ENCODE measurements at places on chromosomes 7 and 10.

- H3K27ac ChIP-seq = no peak overlapping the region
- no peaks in the 10 kb centered on the region for H3K27me3 ChIP-seq
- no peaks in the 10 kb centered on the region for H3K36me3 ChIP-seq
- H3K4me3 ChIP-seq = no peak overlapping the region
- no peaks in the 10 kb centered on the region for H3K4me1 ChIP-seq
These were observed 3.1 kb upstream of the MRC1 start for GRCh38 chr10:17805921-17806577.

GRCh38 chr10:43922335-43923280 is 273.9 kb upstream of the ZNF32 start:
- H3K4me3 ChIP-seq = no peak overlapping the region
- no peak for DNase-seq
- H3K4me1 ChIP-seq = no peaks in the 10 kb centered on the region
- H3K27me3 ChIP-seq = no peaks in the 10 kb centered on the region

GRCh38 chr7:16200591-16200990 is 220.7 kb downstream of the CRPPA start:
- H3K4me1 ChIP-seq = no peaks in the 10 kb centered on the region
- H3K27me3 ChIP-seq = no peaks in the 10 kb centered on the region
- H3K4me3 ChIP-seq = no peak overlapping the region
- H3K36me3 ChIP-seq = no peaks in the 10 kb centered on the region
- H3K27ac ChIP-seq = no peak overlapping the region
- no peak for DNase-seq

GRCh38 chr7:115707258-115708012 is 323.1 kb downstream of the TFEC start:
- no peak overlapping the region for H3K27ac ChIP-seq
- peak; percentile 37 for DNase-seq
- H3K4me3 ChIP-seq = no peak overlapping the region
- no peaks in the 10 kb centered on the region for H3K27me3 ChIP-seq

DNA sequence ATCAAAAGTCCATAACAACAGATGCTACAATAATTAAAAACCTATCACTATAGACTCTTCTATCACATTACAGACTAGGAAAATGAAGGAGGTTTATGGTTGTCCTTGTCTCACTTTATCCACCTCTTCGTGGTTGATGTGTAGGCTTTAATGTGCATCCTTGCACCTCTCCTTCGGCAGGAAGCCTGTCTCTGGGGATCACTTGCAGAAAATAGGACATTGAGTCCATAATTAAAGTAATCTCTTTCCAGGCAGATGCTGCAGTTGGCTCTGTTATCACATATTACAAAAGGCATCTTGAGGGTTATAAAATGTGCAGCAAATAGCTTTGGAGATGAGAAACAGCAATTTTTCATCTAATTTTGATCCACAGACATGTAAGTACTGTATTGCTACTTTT is 168.4 kb downstream of the RELN start:
- no peaks in the 10 kb centered on the region for H3K27me3 ChIP-seq
- no peak overlapping the region for H3K27ac ChIP-seq
- no peak for DNase-seq
- no peaks in the 10 kb centered on the region for H3K36me3 ChIP-seq

All from body of pancreas (tissue), 4 donors.